Sigmoid colon (tissue), 7 donors: ENCODE measurements at places on chromosomes 16 and 17. TPM values are rescaled to one million over a fixed set of nuclear protein-coding genes. Genes with fewer than 3 reads are reported as not detected.

- peak overlapping the region; percentile 58 for H3K27ac ChIP-seq
- no peak overlapping the region for H3K4me3 ChIP-seq
- DNase-seq: no peak
- H3K4me1 ChIP-seq: peaks cover 37% of the 10 kb centered on the region
Observed at GRCh38 chr16:72878301-72879269, 169.3 kb downstream of the ZFHX3 start.

DNA sequence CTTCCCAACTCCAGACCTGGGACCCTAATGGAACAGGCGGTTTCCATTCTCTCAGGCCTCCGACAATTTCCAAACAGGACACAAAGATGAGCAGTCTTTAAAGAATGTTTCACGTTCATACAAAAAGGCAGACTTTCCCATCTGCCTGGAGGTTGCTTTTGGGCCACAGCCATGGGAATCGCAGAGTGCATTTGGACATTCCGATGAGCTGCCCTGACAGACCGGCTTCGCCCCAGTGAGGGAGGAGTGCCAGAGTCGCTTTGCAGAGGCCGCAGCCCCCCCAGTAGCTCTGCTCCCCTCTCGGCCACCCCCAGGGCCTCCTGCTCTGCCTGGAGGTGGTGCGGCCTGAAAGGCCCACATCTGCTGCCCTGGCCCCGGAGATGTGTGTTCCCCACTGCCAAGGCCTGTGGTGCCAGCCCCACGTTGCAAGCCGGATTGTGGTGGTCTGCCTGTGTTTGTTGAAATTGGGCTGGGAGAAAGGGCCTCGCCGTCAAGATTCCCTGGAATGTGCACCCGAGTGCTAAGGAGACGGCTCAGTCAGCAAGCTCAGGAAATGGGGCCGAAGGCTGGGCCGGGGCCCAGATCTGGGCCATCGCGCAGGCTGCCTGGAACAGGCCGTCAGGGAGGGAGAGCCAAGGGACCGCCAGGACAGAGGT, 89.8 kb downstream of the C16orf95 start:
- DNase-seq: no peak
- H3K27me3 ChIP-seq: no peaks in the 10 kb centered on the region
- peak overlapping the region; percentile 66 for H3K27ac ChIP-seq
- no peaks in the 10 kb centered on the region for H3K36me3 ChIP-seq

Gene HEATR9
- total RNA-seq: not detected

DNA sequence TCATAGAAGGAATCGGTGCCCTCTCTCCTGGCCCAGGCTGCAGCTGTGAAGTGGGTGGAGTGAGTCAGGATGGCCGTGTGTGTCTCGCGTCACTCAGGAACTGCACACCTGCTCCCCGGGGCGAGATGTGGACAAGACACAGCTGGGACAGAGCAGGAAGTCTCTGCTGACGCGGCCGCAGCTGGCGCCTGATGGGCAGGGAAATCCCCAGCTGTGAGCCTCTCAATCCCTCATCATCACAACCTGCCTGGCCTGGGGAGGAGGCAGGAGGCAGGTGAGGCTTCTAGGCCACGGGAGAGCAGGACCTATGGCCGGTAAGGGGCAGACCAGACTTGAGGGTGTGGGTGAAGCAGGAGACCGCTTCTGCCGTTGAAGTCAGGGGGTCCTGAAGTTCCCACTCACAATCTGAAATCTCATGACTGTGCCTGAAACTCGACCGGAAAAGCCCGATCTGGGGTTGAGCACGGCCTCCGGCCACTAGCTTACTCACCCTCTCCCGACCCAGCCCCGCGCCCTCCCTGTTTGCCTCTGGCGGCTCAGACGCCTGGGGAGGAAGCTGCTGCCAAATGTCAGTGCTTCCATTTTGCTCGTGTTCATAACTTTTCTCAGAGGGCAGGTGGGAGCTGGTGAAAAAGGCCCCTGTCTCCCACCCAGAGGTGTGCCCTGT, 1.1 kb upstream of the TRPV3 start:
- H3K4me3 ChIP-seq: no peak overlapping the region
- no peaks in the 10 kb centered on the region for H3K36me3 ChIP-seq
- H3K27me3 ChIP-seq: no peaks in the 10 kb centered on the region
- H3K27ac ChIP-seq: no peak overlapping the region
- no peaks in the 10 kb centered on the region for H3K4me1 ChIP-seq

Gene CSNK2A2
- 29.5 TPM for total RNA-seq
